ENCODE measurements at places on chromosomes 3 and 15.
A peak's percentile ranks its signal among the peaks of the same experiment; 100 is the strongest.

DNA sequence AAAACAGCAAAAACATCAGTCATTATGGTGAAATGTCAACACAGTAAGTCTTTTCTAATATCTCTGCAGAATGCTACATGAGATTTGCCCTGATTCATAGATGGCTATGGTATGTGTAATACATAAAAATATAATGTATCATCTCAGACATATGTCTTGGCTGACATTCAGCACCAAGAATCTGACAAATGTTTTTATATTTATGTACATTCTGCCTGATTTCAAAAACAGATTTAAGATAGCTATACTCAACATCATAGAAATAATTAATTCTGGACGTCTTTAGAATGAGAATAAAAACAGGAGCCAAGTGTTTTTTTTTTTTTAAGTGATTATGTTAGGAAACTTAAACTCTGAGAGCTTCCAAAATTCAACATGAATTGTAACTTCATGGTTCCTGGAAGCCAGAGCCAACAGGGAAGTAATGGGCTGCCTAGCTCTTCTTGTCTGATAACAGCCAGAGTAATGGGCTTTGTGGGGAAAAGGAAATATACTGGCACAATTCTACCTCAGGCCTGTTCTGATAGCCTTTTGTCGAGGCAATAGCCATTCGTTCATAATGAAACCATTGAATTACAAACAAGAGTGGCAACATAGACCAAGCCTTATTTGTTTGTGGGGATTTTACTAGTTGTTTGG is 184.4 kb downstream of the VGLL4 start:
- no peak for DNase-seq

GRCh38 chr3:24582431-24583403 is 88.1 kb upstream of the THRB start:
- no peak for DNase-seq

DNA sequence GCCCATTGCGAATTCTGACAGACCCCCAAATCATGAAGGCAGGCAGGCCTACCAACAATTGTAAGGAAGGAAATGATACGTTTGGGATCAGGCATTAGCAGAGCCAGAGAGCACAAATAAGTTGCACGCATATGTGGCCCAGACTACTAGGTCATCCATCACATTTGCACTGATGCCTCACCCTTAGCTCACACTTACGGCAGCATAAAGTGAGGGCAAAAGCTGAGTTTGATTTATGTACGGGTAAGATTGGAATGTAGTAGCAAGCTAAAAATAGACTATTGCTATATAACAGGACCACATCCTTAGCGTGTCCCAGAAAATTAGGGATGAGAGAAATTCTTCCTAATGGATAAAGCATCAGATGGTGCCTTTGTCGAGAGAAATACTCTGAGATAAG is 58.6 kb downstream of the QTRT2 start:
- no peak for DNase-seq

DNA sequence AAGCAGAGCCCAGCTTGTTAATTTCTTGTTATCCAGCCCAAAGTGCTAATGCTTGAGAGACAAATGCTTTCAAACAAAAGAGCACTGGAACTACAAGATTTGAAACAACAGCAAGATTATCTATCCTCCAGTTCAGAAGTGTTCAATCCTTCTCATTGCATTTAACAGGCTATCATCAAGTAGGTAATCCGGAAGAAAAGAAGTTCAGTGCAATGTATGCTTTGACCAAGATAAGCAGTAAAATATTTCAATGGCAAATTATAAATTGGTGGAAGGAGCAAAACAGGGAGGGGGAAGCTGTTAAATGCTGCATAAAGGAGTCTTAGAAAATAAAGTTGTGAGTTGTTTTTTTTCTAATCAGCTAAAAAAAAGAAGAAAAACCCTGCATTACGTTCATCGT is 8.8 kb downstream of the LRIG1 start:
- no peak for DNase-seq

- DNase-seq = no peak
Observed at GRCh38 chr3:154384479-154384878, 45.5 kb downstream of the GPR149 start.

DNA sequence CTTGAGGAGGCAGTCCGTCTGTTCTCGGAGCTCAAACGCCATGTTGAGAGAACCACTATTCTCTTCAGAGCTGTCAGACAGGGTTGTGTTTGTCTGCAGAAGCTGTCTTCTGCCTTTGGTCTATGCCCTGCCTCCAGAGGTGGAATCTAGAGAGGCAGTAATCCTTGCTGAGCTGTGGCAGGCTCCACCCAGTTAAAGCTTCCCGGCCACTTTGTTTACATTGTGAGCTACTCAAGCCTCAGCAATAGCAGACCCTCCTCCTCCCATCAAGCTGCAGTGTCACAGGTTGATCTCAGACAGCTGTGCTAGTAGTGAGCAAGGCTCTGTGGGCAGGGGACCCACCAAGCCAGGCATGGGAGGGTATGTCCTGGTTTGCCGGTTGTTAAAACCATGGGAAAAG is 8.9 kb downstream of the OR5AC2 start:
- no peak for DNase-seq

- no peak for DNase-seq
Observed at GRCh38 chr15:22265056-22265945, 185.0 kb downstream of the OR4M2 start.

GRCh38 chr3:181410870-181411269 is 300.9 kb upstream of the SOX2 start:
- no peak for DNase-seq

DNA sequence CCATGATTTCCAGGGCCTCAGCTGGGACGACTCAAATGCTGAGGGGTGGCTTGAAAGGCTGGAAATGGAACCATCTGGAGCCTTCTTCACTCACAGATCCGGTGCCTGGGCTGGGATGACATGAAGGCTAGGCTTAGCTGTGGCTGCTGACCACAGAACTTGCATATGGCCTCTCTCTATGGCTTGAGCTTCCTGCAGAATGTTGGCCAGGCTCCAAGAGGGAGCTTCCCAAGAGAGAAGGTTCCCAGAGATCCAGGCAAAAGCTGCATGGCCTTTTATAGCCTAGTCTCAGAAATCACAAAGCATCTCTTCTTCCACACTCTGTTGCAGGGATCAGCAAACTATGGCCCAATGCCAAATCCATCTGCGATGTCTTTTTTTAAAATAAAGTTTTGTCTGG is 44.8 kb downstream of the GATM start:
- DNase-seq = no peak

DNA sequence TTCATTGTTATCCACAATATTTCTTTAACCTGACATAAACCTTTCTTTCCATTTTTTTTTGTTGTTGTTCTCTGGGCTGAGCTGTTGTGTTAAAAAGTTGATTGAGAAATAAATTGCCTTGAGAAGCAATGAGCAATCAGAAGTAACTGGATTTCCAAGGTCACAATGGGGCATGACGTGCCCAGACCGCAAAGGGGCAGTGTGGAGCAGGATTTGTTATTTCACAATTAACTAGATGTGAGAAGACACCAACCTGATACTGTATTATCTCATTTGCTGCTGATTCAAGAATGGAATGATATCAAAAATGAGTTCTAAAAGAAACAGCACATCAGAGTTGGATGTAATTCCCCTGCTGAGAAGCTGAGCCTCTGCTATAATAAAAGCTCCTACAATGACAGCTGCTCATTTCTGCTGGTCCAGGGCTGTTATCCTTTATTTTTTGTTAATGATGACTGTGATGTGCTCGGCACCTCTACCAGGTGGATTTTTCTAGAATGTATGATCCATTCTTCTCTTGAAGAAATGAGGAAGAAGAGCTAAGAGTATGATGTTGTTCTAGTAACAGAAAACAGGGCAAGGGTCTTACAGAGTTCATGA is 28.1 kb downstream of the CPNE4 start:
- peak; percentile 53 for DNase-seq

DNA sequence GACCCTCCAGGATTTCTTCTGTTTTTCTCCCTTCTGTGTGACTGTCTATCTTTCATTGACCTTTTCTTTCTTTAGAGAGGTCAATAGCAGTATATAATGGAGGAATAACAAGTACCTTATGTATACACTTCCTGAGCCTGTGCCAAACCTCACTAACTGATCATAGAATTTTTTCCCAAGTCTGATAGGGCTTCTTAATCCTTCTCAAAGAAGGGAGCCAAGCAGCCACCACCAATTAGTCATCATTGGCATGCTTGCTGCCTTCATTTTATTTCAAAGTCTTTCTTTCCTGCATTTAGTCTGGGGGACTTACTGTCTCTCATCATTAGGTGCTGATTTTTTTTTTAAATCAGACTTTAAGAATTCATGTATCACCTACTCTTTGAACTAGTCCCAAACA is 327.0 kb downstream of the FEZF2 start:
- no peak for DNase-seq

GRCh38 chr15:42695527-42696071 is 41.3 kb downstream of the CDAN1 start:
- DNase-seq = peak; percentile 12

DNA sequence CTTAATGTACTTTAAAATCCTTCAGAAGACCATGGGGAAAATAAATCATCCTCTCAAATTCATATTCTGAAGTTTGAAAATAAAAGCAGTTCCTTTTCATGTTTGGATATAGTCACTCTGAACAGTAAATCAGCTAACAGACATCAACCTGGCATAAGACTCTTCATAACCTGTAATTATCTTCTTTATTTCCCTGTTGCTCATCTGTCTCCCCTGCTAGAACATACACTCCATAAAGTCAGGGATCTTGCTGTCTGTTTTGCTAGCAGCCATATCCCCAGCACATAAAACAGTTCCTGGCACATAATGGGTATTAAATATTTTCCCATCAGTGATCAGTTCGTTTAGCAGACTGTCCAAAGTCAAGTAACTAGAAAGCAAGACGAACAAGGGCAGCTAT is 11.2 kb downstream of the VGLL4 start:
- DNase-seq = no peak

- DNase-seq = no peak
Observed at GRCh38 chr3:42371776-42372175, 38.6 kb downstream of the LYZL4 start.

DNA sequence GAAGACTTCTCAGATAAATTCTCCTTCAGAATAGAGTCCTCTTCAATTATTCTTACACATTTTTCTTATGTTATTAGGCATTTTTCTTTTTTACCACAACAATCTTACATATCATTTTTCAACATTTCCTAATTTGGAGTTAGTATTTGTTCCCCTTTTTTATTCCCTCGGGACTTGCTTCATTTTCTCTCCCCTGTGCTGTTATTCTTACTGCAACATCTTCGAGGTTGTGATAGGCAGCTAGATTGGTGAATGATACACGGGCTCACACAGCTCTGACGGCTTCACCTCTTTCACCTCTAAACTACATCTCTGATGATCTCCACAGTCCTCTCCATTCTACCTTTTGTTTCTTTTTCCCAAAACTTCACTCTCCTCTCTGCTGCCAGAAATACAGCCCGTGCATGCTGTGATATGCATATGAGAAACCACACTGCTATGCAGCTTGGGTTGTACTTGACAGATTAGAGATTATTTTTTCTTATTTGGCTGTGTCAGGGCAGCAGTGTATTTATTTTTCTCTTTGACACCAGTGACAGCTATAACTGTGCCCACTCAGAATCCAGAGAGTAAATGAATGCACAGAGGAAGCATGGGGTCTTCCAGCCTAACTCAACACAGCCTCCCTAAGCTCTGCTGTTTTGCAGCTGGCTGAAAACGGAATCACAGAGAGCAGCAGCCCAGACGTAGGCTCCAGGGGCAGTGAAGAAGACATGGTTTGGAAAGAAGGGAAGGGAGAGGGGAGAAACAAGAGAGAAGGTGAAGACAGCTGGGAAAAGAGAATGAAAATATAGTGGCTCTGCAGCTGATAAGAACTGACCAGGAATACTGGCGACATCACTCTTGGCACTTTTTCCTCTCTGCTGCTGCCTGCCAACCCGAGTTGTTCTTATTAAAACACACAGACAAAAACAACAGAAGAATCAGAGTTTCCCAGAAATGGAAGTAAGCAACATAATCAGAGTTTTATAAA is 61.8 kb downstream of the SLC9A9 start:
- DNase-seq = peak; percentile 63

- DNase-seq = no peak
Observed at GRCh38 chr15:33494306-33494705, 183.5 kb downstream of the RYR3 start.

DNA sequence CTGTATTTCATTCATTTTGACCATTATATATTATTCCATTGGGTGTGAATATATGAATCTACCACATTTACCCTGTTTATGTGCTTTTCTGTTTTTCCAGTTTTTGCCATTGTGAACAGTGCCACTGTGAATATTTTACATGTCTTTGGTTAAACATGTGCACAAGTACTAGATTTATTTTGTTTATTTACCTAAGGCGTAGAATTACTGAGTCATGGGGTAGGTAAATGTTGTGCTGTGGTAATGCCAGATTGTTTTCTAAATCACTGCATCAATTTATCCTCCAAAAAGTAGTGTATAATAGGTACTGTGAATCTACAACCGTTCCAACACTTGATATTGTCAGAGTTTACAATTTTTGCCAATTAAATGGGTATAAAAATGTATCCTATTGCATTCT is 362.1 kb upstream of the AGTR1 start:
- no peak for DNase-seq

All from NB4 (cell line).